ENCODE measurements at places on chromosomes 5 and 9.
A peak's percentile ranks its signal among the peaks of the same experiment; 100 is the strongest.

- DNase-seq = no peak
These were observed 30.5 kb downstream of the PCSK1 start for GRCh38 chr5:96402500-96402899.

DNA sequence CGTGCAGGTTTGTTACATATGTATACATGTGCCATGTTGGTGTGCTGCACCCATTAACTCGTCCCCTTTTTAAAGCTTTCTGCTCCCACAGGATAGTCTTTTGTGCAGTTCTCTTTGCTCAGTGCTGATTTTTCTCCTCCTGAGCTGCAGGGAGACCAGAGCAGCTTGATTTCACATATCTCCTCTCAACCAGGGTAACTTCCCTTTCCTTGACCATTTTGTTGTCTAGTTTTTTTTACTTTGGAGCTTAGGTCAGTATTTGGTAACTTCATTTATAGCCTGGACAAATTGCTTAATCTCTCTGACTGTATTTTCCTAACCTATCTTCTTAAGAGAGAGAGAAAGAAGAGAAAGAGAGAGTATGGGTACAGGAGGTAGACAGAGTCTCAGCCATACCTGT is 137.1 kb upstream of the ZNF366 start:
- DNase-seq = no peak

- no peak for DNase-seq
These were observed 266.8 kb downstream of the AOPEP start for GRCh38 chr9:94993160-94993820.

DNA sequence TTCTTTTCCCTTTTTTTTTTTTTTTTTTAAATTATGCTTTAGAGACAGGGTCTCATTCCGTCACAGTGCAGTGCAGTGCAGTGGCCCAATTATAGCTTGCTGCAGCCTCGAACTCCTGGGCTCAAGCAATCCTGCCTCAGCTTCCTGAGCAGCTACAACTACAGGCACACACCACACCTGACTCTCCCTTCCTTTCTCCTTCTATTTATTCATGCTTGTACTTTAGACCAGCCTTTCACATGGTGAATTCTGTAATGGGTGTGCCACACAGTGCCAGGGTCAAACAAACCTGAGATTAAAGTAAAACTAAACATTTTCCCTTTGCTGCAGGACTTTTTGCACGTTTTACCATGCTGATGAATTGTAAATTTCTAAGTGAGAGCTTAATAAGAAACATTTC is 8.0 kb downstream of the SH3RF2 start:
- no peak for DNase-seq

DNA sequence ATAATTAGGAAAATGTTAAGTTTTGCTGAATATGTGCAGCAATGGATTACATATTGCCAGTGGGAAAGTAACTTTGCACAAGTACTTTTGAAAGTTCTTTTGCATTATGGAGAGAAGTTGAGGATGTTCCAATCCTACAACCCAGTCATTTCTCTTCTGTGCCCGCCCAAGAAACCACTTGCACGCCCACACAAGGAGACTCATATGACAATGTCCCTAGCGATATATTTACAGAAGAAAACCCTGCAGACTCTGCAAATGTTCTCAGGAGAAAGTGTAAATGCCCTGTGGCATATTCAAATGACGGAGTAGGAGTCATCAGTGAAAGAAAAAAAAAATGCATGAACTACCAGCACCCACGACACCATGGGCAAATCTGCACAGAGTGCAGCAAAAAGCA is 356.5 kb downstream of the CTNND2 start:
- no peak for DNase-seq

DNA sequence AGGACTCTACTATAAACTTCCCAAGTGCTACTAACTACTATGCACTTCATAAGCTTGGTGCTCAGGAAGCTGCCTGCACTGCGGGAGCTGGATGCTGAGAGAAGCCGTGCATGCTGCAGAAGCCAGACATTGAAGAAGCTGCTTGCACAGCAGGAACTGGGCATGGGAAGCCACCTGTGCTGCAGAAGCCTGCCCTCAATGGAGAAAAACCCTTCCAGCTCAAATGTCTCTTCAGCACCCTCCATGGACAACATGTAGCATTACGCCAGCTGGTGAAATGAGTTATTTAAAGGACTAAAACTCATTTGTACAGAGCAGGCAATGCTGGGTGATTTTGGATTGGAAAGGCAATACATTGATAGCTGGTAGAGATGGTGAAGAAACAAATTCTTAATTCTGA is 247.2 kb downstream of the KIF4B start:
- DNase-seq = peak; percentile 66

DNA sequence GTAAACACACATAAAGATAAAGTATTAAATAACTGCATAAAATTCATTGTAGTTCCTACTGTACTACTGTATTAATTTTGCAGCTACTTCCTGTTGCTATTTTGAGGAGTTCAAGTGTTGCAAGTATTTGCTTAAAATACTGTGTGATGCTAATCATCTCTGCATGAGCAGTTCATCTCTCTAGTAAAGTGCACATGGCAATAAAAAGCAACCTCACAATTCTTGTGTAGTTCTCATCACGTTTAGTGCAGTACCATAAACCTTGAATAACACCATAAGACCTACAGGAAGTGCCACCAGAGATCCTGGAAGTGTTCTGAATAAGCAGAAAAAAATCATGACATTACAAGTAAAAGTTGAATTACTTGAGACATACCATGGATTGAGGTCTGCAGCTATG is 34.6 kb downstream of the CPLANE1 start:
- DNase-seq = no peak
